ENCODE measurements at places on chromosomes 11 and 22.

GRCh38 chr11:29306527-29306926, 710.3 kb downstream of the KCNA4 start:
- DNase-seq: no peak

- no peak for DNase-seq
Observed at GRCh38 chr22:31230155-31230870, 18.2 kb downstream of the LIMK2 start.

DNA sequence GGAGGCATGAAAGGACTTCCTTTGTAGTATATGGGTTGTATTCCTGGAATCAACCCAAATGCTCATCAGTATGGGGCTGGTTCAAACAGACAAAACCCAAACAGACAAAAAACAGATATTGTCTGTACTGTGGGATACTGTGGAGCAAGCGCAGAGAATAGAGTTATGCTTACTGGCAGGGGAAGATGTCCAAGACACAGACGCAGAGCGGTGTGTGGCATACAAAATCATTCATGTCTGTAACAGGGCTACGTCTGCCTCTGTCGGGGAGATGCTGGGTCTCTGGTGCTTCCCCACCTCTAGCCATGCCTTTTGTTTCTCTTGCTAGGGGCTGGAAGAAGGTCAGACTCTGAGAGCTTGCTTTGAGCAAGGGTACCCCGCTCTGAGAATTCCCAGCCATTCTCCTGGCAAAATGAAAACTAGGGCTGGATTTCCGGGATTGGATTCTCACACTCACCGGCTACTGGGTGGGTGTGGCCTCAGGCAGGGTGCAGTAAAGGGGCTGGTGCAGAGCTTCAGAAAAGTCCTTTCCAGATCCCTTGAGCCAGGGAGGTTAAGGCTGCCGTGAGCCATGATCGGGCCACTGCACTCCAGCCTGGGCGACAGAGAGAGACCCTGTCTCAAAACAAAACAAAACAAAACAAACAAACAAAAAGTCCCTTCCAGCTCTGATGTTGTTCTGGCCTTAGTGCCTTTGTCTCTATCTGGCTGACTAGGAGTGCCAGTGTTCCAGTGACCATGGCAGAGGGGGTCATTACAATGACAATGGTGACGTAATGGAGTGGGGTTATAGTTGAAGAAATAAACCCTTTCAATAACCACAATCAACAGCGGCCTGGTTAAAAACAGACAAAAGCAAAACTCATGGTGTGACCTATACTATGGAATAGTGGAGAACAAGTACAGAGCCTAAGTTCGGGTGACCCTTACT, 2.9 kb upstream of the ABCC8 start:
- no peak for DNase-seq

GRCh38 chr11:72724851-72725723, 27.1 kb downstream of the ARAP1 start:
- DNase-seq: peak; percentile 86

GRCh38 chr11:116257883-116258282, 514.9 kb downstream of the BUD13 start:
- DNase-seq: no peak

- no peak for DNase-seq
Observed at GRCh38 chr11:15707194-15707593, 592.5 kb downstream of the INSC start.

DNA sequence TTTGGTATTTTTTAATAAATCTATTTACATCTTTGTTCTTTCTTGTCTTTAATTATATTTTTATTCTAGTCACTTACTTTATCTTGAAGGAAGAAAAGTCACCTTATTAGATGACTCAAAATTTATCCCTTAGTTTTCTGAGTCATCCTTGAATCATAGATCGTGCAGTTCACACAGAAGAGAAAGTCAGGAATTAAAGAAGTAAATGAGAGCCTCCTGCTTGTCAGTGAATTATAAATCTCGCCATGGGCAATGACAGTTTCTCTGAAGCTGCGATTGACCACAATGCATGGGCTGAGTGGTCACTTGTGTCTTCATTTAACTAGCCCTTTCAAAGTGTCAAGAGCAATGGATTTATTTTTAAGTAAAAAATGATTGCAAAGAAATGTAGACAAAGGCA, 91.2 kb downstream of the LUZP2 start:
- no peak for DNase-seq

GRCh38 chr22:42800451-42801251, 56.4 kb downstream of the ARFGAP3 start:
- DNase-seq: no peak

- DNase-seq: no peak
Observed at GRCh38 chr11:62712276-62712812, 4.9 kb downstream of the GNG3 start.

- no peak for DNase-seq
Observed at GRCh38 chr11:122711831-122712381, 56.4 kb downstream of the UBASH3B start.

- no peak for DNase-seq
Observed at GRCh38 chr11:126589492-126589803, 234.0 kb downstream of the ST3GAL4 start.
